ENCODE measurements at places on chromosomes 16 and 17. TPM values are rescaled to one million over a fixed set of nuclear protein-coding genes. Genes with fewer than 3 reads are reported as not detected.

Gene TNP2
- total RNA-seq = not detected

Gene TOB1
- total RNA-seq = 6.4 TPM

Gene PYY
- not detected for total RNA-seq

Gene TSNAXIP1
- total RNA-seq = 0.81 TPM

Gene MYLK3
- total RNA-seq = 0.50 TPM

Gene EIF5A
- 537 TPM for total RNA-seq

Gene USP43
- not detected for total RNA-seq

Gene TUBB3
- total RNA-seq = 173 TPM

Gene CASKIN1
- not detected for total RNA-seq

Gene RAB26
- 0.49 TPM for total RNA-seq

Gene LAT
- total RNA-seq = 0.32 TPM

Gene CHRNE
- 0.31 TPM for total RNA-seq

Gene IGF2BP1
- total RNA-seq = 0.13 TPM

Gene CBFB
- total RNA-seq = 113 TPM

Gene ZFP3
- 0.97 TPM for total RNA-seq

Gene CLDN7
- total RNA-seq = 0.82 TPM

Gene FOXL1
- total RNA-seq = 0.81 TPM

Gene C16orf96
- not detected for total RNA-seq

Gene ZNF423
- 12.1 TPM for total RNA-seq

Gene SBK1
- under 0.01 TPM for total RNA-seq

Gene IRF8
- 23.8 TPM for total RNA-seq

Gene HLF
- total RNA-seq = not detected

Gene FLYWCH2
- total RNA-seq = 59.3 TPM

Gene LGALS9B
- not detected for total RNA-seq

Gene SPIRE2
- total RNA-seq = 4.8 TPM

Gene CORO6
- total RNA-seq = 2.5 TPM

Gene OR2C1
- not detected for total RNA-seq

Gene KCNH6
- total RNA-seq = 0.06 TPM

Gene CD300E
- total RNA-seq = not detected

Gene SNF8
- total RNA-seq = 103 TPM

Gene NOS2
- total RNA-seq = not detected

Gene TBC1D26
- 0.38 TPM for total RNA-seq

Gene MIEF2
- 21.8 TPM for total RNA-seq

Gene SDK2
- not detected for total RNA-seq

Gene EVI2A
- total RNA-seq = 0.16 TPM

Gene TAT
- not detected for total RNA-seq

Gene LRRC75A
- 4.5 TPM for total RNA-seq

Gene KRTAP4-8
- total RNA-seq = not detected
